HEK293T (cell line): ENCODE measurements at places on chromosomes 1 and 21.

DNA sequence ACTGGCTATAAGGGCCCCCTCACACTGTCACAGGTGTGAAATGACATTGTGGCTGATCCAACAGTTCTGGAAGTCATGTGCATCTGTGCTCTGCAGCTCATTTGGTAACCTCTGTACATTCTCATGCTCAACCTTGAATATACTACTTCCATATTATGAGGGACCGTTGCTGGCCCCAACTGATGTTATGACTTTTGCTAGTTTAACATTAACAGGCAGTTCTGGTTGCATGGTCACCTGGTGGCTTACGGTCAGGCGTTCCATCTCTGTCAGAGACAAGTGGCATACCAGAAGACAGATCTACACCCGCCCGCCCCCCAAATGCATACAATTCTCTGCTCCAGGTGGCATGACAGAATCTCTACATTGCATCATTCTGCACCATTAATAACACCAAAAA, 6.0 kb upstream of the DIP2A start:
- DNase-seq: no peak

DNA sequence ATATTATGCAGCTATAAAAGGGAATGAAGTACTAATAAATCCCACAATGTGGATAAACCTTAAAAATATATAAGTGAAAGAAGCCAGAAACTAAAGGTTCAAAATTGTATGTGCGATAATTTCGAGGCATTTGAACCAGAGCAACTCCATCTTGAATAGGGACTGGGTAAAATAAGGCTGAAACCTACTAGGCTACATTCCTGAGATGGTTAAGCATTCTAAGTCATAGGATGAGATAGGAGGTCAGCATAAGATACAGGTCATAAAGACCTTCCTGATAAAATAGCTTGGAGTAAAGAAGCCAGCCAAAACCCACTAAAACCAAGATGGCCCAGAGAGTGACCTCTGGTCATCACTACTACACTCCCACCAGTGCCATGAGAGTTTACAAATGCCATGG, 103.1 kb downstream of the SLC16A1 start:
- no peak for DNase-seq

- no peak for DNase-seq
Observed at GRCh38 chr1:86119214-86119764, 37.3 kb downstream of the COL24A1 start.

DNA sequence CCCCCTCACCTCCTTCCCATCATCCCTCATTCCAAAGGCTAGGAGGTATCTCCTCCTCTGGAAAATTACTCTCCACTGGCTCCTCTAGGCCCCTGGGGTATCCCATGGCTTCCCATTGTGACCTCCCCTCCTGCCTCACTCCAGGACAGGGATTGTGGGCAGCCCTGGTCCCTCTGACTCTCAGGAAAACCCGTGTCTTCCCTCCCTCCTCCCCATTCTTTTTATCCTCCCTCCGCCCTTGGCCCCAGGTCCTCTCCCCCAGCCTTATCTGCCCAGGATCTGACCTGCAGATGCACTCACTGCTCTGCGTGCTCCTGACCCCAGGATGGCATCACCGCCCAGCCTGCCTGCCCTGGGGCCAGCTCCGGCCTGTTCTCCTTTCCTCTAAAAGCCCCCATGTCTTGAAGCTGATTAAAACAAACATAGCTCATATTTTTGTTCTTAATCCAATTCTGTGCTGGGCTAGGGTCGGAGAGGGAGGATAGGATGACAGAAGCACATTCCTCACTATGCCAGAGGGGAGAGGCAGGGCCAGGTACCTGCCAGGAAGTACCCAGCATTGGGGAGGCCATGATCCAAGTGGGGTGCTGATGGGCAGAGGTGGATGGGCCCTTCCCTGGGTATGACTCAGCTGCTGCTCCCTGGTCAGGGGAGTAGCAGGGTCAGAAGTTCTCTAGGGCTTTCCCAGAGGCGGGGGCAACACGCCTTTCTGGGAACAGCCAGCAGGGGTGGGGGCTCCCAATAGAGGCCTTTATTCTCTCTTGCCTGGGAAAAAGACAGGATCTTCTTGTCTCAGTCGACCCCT, 13.8 kb upstream of the UBL4B start:
- no peak for DNase-seq

GRCh38 chr1:228744918-228745317, 9.6 kb downstream of the RHOU start:
- no peak for DNase-seq
